Fibroblast of the aortic adventitia (primary cell): ENCODE measurements at places on chromosomes 3 and 15.

GRCh38 chr3:126154391-126155279 is 25.8 kb downstream of the ALDH1L1 start:
- no peak for DNase-seq

GRCh38 chr3:10395671-10396070 is 74.8 kb upstream of the SEC13 start:
- DNase-seq = no peak

- no peak for DNase-seq
Measured at GRCh38 chr3:129185783-129186182, 2.1 kb upstream of the CNBP start.

GRCh38 chr3:173398111-173398479 is 551 bp downstream of the NLGN1 start:
- peak; percentile 61 for DNase-seq

GRCh38 chr3:14876921-14877333 is 58.2 kb downstream of the FGD5 start:
- peak; percentile 72 for DNase-seq

GRCh38 chr15:39354189-39354588 is 226.7 kb upstream of the THBS1 start:
- no peak for DNase-seq

DNA sequence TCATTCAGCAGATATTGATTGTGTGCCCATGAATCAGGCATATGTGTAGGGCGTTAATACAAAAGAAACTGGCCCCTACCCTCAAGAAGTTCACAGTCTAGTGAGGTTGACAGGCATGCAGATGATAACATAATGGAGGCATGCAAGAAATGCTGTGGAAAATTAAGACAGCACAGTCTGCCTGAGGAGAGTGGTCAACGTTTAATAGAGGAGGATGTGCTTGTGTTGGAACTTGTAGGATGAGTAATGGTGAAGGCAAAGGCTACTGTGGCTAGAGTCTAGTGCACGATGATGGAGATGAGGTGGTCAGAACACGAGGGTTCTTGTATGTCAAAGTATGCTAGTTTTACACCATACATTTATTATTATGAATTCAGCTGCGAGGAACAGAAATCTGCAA is 295.7 kb downstream of the SOX2 start:
- no peak for DNase-seq

GRCh38 chr3:40268802-40269524 is 40.5 kb upstream of the EIF1B start:
- no peak for DNase-seq
